Stimulated activated CD4-positive, alpha-beta T cell treated with anti-CD3 and anti-CD28 coated beads, Interleukin-4, amount 100 ng/mL, for 24 hours (primary cell): ENCODE measurements at places on chromosomes 2 and 18.
A peak's percentile ranks its signal among the peaks of the same experiment; 100 is the strongest.

- no peak for DNase-seq
Measured at GRCh38 chr2:187434342-187434785, 13.7 kb downstream of the CALCRL start.

GRCh38 chr2:177604271-177605065, 211.9 kb downstream of the AGPS start:
- no peak for DNase-seq

DNA sequence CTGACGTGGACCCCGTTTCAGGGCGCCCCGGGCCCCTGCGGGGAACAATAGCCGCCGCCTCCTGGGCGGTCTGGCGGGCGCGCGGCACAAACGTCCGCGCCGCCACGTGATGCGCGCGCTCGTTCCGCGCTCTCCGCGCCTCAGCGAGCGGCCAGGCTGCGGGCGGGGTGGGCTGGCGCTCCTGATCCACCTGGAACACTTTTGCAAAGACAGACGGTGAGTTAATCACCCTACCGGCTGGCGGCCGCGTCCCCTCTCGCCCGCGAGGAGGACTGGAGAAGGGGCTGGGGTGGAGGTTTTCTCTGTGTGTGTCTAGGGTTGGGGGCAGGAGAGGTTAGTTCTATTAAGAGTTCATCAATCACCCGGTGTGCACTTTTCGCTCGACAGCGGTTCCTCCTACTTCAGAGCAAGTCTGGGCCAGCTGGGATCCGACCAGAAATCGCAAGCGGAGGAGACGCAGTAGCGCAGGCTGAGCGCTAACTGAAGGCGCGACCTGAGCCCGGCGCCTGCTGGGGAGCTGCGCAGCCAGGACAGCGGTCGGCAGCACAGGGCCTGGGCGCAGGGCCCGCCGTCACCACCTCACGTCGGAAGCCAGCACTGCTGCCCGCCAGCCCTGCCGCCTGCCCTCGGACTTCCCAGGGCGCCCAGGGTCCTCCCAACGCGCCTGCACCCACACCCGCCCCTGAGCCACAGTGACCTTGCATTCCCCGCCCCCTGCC, 10.3 kb upstream of the HOXD1 start:
- no peak for DNase-seq

GRCh38 chr2:237128026-237128703, 42.5 kb downstream of the COPS8 start:
- DNase-seq: peak; percentile 57

DNA sequence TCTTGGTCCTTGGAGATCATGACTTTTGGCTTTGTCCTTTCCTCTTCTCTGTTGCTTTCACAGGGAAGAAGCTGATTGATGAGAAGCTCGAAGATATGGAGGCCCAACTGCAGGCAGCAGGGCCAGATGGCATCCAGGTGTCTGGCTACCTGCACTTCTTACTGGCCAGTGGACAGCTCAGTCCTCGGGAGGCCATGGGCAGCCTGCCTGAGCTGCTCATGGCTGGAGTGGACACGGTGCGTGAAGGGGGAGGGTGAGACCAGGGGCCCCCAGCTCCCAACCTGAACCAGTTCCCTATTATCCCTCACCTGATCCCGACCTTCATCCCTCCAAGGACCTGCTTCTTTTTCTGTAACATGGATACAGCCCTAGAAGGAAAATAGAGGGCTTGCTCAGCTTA, 18.7 kb downstream of the PRKAG3 start:
- no peak for DNase-seq

DNA sequence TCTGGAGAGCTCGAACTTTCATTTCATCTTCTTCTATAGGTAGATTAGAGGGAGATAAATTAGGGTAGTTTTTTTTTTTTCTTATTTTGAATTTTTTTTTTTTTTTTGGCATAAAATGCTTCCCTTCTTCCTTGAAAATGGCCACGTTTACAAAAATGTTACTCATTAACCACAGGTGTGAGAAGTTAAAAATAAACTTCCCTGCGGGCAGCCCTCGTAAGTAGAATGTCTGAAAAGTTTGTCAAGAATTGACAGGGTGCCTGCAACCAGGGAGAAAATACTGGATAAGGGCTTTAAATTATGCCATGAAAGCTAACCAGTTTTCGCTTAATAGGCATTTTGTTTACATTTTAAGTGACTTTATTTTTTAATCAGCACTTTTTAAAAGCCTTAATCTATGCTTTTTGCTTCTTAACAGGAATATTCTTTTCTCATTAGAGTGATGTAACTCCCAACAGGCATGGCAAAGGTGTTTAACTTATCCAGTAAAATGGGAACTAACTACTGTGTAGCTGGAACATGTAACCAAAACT, 4.2 kb upstream of the FN1 start:
- no peak for DNase-seq

- no peak for DNase-seq
Measured at GRCh38 chr2:1497122-1497611, 83.9 kb downstream of the TPO start.

GRCh38 chr2:188292348-188293239, 920 bp downstream of the GULP1 start:
- DNase-seq: no peak

- DNase-seq: no peak
Measured at GRCh38 chr2:37809931-37810570, 115.0 kb upstream of the RMDN2 start.

DNA sequence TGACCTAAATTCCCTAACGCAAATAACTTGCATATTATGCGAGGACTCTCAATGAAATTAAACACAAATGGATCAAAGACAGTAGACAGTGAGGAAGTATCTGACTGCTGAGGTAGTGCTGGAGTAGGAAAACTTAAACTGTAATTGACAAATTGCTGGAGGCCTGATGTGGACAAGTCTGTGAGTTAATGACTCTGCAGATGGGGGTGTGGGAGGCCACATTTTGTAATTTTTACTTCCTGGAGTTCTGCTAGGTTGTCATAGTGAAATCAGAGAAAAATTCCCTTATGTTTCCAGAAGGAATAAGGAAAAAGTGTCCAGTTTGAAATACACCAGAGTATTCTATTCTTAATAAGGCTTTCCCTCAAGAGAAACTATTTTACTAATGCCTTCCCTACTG, 333.0 kb upstream of the CNTNAP5 start:
- DNase-seq: no peak
